SIG-M5 (cell line): ENCODE measurements at places on chromosomes 1 and 21.
A peak's percentile ranks its signal among the peaks of the same experiment; 100 is the strongest.

DNA sequence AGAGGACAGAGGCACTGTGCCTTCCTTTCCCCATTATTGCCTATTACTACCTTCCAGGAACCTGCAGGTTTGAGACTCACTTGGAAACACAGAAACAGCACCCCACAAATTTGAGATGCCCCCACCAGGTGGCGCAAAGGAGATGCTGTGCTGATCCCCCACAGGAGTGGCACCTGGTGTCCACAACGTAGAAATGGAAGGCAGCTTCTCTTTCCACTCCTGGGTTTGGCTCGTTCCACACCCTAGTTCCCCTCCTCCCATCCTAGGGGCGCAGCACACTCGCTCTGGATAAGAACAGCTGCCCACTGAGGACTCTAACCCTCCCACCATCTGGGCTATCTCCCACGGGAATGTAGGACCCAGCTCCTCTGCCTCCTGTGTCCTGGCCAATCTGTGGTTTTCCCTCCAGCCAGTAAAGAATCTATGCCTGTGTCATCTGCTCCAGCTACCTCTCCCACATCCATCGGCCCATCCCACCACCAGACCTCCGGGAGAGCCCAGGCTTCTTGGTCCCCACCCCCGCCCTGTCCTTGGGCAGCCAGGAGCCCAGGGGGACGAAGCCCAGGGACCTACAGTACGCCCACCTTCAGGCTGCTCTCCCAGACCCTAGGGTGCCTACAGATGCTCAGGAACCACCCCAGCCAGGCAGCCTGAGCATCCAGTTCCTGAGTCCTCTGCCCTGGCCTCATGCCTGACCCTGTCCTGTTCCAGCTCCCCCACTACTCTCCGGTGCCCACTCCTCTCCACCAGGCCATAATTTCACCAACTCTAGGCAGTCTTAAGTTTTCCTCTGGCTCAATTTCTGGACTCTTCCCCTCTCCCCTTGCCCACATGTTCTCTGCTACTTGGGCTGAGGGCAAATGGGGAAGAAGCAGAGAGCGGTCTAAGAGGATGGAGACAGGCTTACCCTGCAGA lies 549 bp downstream of the THBS3 start:
- no peak for DNase-seq

DNA sequence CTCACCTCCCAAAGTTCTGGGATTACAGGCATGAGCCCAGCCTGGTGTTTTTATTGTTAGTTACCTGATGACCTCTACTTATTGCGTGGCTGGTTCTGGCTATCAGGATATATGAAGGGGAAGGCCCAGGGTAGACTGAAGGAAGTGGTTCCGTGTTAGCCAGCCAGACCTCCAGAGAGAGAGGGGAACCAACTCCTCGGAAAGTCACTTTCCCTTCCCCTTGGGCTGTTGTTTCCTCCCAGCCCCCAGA lies 2.5 kb upstream of the RCSD1 start:
- peak; percentile 57 for DNase-seq

- DNase-seq: no peak
Measured at GRCh38 chr1:151047925-151048644, 534 bp downstream of the C1orf56 start.

- DNase-seq: no peak
Measured at GRCh38 chr21:42770717-42771502, 108.4 kb downstream of the WDR4 start.

DNA sequence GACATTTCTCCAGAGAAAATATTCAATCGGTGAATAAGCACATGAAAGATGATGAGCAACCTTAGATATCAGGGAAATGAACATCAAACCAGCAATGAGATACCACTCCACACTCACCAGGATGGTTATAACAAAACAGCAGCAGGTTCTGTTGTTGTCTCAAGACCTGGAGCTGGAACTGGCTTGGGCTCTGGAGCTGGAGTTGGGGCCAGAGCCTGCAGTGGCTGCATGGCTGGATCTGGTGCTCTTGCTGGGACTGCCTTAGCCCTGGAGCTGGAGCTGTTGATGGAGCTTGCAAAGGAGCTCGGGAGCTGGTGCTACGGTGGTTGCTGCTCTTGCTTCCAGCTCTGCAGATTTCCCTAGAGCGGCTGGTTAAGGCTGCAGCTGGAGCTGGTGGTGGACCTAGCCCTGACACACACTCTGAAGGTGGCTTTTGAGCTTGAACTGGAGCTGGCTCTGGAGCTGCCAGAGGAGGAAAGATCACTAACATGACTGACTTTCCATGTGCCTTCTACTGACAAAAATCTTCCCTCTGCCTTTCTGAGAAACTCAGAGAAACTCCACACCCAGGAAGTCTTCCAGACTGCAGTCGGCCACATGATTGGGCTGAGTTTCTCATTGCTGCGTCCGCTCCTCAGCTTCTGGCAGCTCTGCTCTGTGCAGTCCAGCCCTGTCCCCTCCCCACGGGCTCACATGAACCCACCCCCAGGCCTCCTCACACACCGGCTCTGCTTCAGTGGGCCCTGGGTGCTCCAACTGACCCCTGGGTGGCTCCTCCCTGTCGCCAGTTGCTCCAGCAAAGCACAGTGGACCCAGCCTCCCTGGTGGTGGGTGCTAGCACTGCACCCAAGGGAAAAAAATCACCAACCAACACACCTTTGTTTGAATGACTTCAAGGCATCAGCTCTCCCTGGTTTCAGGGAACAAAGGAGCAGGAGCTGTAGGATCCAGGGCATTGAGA lies 139.1 kb upstream of the FMN2 start:
- DNase-seq: no peak

- DNase-seq: no peak
Measured at GRCh38 chr1:222821239-222821638, 6.4 kb downstream of the DISP1 start.

- no peak for DNase-seq
Measured at GRCh38 chr21:14010729-14011128, 200.0 kb downstream of the LIPI start.

DNA sequence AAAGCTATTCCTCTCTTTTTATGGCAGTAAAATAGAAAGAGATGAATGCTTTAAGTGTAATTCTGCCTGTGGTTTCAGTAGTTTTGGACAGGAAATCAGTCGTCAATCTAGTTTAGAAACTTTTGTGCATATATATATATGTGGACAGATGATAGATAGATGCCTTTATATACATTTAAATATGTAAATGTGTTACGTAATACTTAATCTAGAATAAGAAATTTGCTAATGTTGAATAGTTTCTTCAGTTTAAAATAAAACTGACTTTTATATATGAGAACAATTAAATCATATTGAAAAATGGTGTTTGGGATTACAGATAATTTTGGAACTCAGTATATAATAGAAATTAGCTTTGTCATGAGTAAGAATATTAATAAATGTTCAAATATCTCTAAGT lies 1165.7 kb upstream of the NCAM2 start:
- no peak for DNase-seq

DNA sequence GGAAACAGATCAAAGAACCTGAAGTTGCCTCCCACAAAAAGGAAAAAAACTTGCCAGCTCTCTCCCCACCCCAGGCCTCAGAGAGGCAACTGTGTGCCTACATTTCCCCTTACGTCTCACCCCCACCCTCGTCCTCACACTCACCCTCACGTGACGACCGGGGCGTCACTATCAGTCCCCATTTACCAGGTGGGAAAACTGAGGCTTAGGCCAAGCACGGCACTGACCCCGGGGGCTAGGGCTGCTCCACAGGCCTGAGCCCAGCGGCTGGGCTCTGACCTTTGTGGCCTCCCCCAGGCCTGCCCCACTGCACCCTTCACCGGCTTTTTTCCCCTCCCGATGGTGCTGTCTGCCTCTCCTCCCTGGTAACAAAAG lies 51.5 kb upstream of the RUNX3 start:
- DNase-seq: no peak

DNA sequence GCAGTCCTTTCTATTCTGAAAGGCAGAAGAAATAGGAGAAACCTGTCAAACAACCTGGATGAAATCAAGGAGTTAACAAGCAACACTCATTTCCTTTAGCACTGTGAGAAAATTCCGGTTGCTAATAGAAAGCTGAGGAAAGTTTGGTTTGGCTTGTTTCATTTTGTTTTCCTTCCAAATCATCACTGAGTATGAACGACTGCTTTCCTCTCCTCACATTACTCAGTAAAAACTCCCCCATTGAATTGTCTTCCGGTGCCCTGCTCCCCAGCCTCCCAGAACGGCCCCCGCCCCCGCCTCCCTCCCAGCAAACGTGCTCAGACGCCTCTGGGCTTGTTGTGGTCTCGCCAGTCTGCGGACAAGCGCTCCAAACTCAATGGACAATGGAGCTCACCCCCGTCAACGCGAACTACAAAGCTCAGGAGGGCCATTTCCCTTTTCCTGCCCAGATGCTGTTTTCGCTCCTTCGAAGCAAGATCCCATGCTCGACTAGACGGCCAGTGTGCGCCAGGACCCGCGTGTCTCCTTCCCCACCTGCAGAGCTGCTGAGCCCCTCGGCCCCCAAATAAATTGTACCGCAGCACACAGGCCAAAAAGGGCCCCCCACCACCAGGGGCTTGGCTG lies 747 bp downstream of the STX6 start:
- no peak for DNase-seq

DNA sequence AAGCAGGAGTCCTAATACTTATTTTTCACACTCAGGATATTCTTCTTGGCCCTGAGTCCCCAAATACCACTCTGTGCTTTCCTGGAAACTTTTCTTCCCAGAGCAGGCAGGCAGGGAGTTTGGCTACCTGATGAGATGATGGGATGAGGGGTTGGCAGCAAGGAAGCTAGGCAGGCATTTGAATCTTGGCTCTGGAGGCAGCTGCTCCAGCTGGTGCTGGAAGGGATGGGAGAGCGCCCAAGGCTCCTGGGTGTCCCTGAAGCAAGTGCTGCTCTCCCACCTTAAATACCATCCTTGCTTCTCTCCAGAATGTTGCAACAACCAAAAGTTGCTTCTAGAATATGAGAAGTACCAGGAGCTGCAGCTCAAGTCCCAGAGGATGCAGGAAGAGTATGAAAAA lies 48.0 kb upstream of the TMEM125 start:
- no peak for DNase-seq

DNA sequence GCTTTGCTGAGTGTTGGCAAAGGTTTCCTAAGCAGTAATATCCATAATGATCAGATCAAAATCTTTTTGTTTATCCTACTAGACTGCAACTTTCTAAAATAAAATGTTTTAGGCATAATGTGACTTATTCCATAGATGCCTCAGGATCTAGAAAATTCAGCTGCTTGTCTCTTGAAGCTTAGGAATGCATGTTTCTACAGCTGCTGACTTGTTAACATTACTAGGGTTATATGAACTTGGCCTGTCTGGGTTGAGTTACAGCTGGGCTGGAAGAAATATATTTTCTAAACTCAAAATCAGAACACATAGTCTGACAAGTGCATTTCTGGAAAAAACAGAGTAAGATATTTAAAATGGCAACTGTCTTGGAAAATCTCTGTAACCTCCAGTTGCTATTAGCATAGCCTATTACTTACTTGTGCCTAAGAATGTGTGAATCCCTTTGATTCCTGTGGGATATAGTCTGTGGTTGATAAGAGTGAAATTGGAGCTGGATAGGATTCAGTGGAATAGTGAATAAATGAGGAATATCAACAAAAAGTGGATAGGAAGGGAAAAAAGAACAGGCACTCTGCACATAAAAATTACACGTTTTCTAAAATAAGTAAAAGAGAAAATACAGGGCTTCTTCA lies 61.2 kb downstream of the RGS4 start:
- DNase-seq: no peak

- no peak for DNase-seq
Measured at GRCh38 chr1:36871146-36871971, 163.0 kb downstream of the GRIK3 start.

GRCh38 chr1:234775477-234776246 lies 165.7 kb upstream of the IRF2BP2 start:
- peak; percentile 99 for DNase-seq

DNA sequence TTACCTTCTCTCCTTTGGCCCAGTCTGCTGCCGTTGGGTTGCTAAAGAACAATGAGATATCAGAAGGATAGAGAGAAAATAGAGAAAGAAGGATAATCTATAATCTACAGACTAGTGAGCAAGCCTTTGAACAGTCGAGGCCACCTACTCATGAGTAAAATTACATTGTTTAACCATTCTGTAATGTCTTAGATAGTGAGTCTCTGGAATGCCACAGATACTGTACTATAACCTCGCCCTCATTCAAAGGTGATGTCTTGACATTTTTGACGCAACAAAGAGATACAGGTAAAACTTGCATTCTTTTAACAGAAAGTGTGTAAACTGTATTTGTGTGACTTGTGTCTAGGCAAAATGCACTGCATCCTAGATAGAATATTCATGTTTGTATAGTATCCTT lies 77.9 kb downstream of the LAMC1 start:
- DNase-seq: no peak

DNA sequence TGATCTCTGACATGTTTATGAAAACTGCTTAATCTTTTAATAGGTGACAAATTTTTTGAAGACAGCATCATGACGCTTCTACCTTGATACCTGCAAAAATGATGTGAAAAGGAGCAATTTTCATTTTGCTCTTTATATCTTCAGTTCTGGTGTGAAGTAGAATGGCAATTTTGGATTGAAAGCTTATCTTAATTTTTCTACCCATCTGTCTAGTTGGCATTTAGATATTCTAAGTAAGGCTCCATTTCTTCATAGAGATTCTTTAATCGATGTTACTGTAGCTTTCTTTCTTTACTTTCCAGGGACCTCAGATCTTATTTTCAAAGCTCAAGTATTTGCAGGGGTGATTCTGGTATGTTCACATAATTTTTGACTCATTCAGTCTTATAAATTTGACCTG lies 32.3 kb upstream of the GPR52 start:
- no peak for DNase-seq

DNA sequence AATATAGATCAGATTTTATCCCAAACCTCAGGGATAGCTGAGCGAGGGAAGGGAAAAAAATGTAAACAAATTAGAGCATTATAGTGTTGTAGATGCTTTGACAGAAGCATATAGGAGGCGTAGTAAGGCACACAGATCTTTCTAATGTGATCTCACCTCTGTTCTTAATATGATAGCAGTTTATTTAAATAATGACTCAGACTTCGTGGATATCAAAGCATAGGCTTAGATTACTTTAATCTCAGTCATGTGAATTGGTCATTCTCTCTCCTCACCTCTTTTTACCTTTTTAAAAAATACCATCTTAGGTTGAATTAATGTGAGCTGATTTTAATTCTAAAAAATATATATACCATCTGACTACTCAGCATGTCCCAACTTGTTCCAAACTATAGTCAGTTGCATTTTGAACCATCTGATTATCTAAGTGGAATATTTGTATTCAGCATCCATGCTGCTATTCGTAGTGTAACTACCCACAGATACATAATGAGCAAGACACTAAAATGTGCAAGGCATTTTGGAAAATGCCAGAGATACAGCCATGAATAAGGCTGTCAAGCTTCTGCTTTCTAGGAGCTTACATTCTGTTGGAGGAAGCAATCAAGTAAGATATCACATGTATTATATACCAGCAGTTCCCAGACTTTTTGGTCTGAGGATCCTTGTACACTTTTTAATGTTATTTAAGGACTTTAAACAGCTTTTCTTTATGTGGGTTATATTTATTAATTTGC lies 76.7 kb downstream of the OSBPL9 start:
- no peak for DNase-seq

DNA sequence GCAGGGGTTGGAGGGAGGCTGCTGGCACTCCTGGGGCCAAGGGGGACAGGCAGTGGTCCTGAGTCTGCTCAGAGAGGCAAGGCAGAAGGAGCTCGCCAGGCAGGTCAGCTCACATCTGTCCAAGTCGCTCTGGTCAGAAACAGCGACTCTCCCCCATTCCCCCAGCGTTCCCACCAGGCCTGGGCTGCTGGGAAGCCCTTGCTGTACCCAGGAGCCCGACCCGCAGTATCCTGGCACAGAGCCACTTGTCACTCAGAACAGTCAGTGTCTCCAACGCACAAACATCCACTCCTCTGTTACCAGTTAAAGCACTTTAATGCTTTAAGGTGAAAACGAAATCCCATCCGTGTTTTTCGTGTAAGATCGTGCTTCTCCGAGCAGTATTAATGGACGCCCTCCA lies 16.6 kb upstream of the CCDC27 start:
- DNase-seq: no peak
